ENCODE measurements at places on chromosomes 4 and X.

GRCh38 chr4:143599827-143600226 lies 86.3 kb downstream of the SMARCA5 start:
- no peak for DNase-seq

- DNase-seq: no peak
Measured at GRCh38 chrX:38489341-38489740, 72.0 kb upstream of the TSPAN7 start.

DNA sequence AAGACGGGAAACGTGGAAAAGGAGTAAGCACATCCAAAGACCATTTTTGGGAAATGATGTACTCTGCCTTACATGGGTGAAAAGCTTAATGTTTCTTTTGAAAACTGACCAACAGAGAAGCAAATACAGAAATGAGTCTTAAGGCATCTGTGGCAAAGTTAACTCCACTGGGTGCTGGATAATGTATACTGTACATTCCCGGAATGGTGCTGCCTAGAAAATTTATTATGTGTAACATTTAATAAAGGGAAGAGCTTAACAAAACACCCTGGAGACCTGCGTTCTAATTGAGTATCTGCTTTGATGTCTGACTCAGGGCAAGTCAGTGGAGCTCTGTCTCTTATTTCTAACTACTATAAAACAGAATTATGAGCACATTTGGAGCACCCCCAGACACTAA lies 230.2 kb downstream of the MID1 start:
- DNase-seq: no peak

GRCh38 chr4:125244848-125245450 lies 69.8 kb upstream of the FAT4 start:
- no peak for DNase-seq

DNA sequence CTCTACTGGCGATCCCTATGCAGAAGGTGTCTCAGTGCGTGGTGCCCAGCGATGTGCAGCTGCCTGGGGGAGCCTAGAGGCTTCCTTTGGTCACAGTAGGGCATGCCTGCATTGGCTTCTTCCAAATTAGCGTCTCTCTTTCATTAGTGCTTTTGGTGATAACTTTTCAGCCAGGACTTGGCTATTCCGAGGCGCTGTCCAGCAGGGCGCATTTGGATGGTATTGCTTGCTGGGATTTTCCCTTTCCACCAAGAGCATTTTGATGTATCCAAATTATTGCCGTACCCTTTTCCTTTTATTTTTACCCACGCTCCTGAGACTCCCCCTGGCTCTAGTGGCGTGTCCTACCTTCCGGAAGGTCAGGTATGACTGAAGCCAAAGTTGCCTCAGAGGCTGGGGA lies 101.4 kb downstream of the SORCS2 start:
- DNase-seq: no peak
